ENCODE measurements at places on chromosomes 3 and 15. TPM values are rescaled to one million over a fixed set of nuclear protein-coding genes. Genes with fewer than 3 reads are reported as not detected.

GRCh38 chr3:89098964-89099585, 8.3 kb upstream of the EPHA3 start:
- no peak overlapping the region for H3K27ac ChIP-seq
- DNase-seq = peak; percentile 32
- H3K36me3 ChIP-seq = no peaks in the 10 kb centered on the region
- H3K27me3 ChIP-seq = no peaks in the 10 kb centered on the region
- no peaks in the 10 kb centered on the region for H3K4me1 ChIP-seq
- H3K4me3 ChIP-seq = no peak overlapping the region

DNA sequence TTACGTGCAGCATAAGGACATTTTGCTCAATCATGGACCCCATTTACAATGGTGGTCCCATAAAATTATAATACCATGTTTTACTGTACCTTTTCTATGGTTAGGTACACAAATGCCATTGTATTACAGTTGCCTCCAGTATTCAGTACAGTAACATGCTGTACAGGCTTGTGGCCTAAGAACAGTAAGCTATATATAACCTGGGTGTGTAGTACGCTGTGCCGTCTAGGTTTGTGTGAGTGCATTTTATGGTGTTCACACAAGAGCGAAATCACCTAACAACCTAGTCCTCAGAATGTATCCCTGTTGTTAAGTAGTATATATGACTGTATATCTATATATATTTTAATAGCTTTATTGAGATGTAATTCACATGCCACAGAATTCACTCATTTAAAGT, 12.5 kb downstream of the ASB7 start:
- DNase-seq = no peak
- no peak overlapping the region for H3K4me3 ChIP-seq
- H3K27ac ChIP-seq = no peak overlapping the region
- H3K4me1 ChIP-seq = no peaks in the 10 kb centered on the region
- H3K27me3 ChIP-seq = no peaks in the 10 kb centered on the region
- H3K36me3 ChIP-seq = peaks cover 46% of the 10 kb centered on the region

GRCh38 chr3:140447136-140447535, 230.7 kb upstream of the TRIM42 start:
- no peaks in the 10 kb centered on the region for H3K4me1 ChIP-seq
- no peak overlapping the region for H3K4me3 ChIP-seq
- no peaks in the 10 kb centered on the region for H3K27me3 ChIP-seq
- no peaks in the 10 kb centered on the region for H3K36me3 ChIP-seq
- no peak overlapping the region for H3K27ac ChIP-seq

- H3K4me3 ChIP-seq = no peak overlapping the region
- DNase-seq = no peak
- no peak overlapping the region for H3K27ac ChIP-seq
- no peaks in the 10 kb centered on the region for H3K36me3 ChIP-seq
- H3K27me3 ChIP-seq = peaks cover 2% of the 10 kb centered on the region
Observed at GRCh38 chr3:155286736-155287135, 6.7 kb downstream of the STRIT1 start.

DNA sequence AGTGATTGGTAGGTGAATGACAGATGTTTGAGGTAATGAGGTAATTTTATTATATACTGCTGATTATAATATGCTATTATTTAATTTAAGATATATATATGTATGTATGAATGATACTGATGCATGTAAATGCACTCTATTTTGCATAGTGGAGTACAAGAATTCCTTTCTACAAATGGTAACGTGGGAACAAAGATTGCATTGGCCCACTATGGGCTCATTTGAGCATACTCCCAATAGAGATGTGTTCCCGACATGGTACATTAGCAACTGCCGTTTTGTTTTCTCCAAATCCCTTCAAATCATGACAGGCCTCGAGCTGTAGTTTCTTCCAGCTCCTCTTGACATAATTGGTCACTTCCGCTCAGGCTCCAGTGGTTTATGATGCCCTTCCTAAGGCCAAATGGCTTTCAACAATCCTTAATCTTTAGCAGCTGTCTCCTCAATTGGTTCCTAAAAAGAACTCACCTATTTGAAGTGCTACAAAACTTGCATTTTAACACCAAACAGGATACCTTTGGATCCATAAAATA, 266.1 kb downstream of the ADAMTSL3 start:
- H3K27me3 ChIP-seq = no peaks in the 10 kb centered on the region
- no peak overlapping the region for H3K27ac ChIP-seq
- H3K4me1 ChIP-seq = peaks cover 14% of the 10 kb centered on the region
- no peak for DNase-seq
- no peaks in the 10 kb centered on the region for H3K36me3 ChIP-seq

- H3K36me3 ChIP-seq = no peaks in the 10 kb centered on the region
- H3K27me3 ChIP-seq = peaks cover 8% of the 10 kb centered on the region
- no peak overlapping the region for H3K27ac ChIP-seq
- DNase-seq = peak; percentile 77
- H3K4me1 ChIP-seq = peaks cover 2% of the 10 kb centered on the region
- no peak overlapping the region for H3K4me3 ChIP-seq
Observed at GRCh38 chr3:184289426-184289938, 9.6 kb upstream of the PSMD2 start.

GRCh38 chr15:39265261-39265660, 315.6 kb upstream of the THBS1 start:
- no peaks in the 10 kb centered on the region for H3K36me3 ChIP-seq
- H3K4me3 ChIP-seq = no peak overlapping the region
- H3K27ac ChIP-seq = no peak overlapping the region
- peaks cover 13% of the 10 kb centered on the region for H3K4me1 ChIP-seq
- DNase-seq = no peak
- peaks cover 14% of the 10 kb centered on the region for H3K27me3 ChIP-seq

DNA sequence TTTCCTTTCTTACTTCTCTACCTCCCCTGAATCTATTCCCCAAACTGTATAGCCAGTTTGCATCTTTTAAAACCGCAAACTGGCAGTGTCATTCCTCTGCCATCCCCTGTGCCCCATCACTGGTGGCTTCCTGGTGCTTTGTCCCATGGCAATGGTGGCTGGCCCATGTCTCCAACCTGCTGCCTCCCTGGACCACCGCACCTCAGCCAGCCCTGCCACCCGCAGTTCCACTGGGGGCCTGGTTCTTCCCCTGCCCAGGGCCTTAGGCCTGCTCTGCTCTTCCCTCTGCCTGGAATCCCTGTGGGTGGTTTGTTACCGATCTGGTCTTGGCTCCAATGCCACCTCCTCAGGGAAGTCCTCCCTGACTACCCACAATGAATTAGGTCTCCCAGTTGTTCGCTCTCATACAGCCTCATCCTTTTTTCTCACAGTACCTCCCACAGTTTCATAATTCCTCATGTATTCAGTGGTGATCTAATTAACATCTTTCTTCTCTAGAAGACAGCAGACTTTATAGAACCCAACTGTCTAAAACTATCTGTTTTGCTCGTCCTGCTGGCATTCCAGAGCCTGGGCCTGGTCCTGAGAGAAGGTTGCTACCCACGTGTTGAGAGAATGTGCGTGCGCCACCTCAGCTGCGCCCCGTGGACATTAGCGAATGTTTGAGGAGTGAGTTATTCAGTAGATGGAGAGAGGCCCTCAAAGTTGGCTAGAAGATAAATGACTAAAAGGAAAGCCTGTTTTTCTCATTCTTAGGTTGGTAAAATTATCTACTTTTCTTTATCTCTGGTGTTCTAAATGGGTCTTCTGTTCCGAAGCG, 130.1 kb downstream of the DNAJB8 start:
- no peak overlapping the region for H3K4me3 ChIP-seq
- peaks cover 3% of the 10 kb centered on the region for H3K4me1 ChIP-seq
- H3K27ac ChIP-seq = no peak overlapping the region

GRCh38 chr15:84400017-84400740, 164.6 kb downstream of the GOLGA6L4 start:
- no peaks in the 10 kb centered on the region for H3K36me3 ChIP-seq
- H3K27me3 ChIP-seq = no peaks in the 10 kb centered on the region
- H3K27ac ChIP-seq = no peak overlapping the region
- H3K4me1 ChIP-seq = no peaks in the 10 kb centered on the region
- no peak for DNase-seq

GRCh38 chr3:111797171-111797615, 61.9 kb upstream of the PHLDB2 start:
- no peak overlapping the region for H3K4me3 ChIP-seq
- H3K4me1 ChIP-seq = no peaks in the 10 kb centered on the region
- H3K27ac ChIP-seq = no peak overlapping the region
- H3K36me3 ChIP-seq = no peaks in the 10 kb centered on the region
- DNase-seq = no peak

- peaks cover 83% of the 10 kb centered on the region for H3K36me3 ChIP-seq
- H3K4me1 ChIP-seq = peaks cover 57% of the 10 kb centered on the region
- DNase-seq = no peak
- H3K27me3 ChIP-seq = no peaks in the 10 kb centered on the region
- H3K27ac ChIP-seq = no peak overlapping the region
Observed at GRCh38 chr3:152365126-152365525, 96.4 kb downstream of the MBNL1 start.

GRCh38 chr3:66404903-66405700, 95.7 kb downstream of the LRIG1 start:
- peaks cover 1% of the 10 kb centered on the region for H3K36me3 ChIP-seq
- no peaks in the 10 kb centered on the region for H3K27me3 ChIP-seq
- no peaks in the 10 kb centered on the region for H3K4me1 ChIP-seq
- H3K4me3 ChIP-seq = no peak overlapping the region
- DNase-seq = no peak

GRCh38 chr15:89361451-89362202, 27.0 kb upstream of the POLG start:
- no peaks in the 10 kb centered on the region for H3K36me3 ChIP-seq
- no peak overlapping the region for H3K4me3 ChIP-seq
- H3K27me3 ChIP-seq = peaks cover 83% of the 10 kb centered on the region
- H3K4me1 ChIP-seq = peaks cover 12% of the 10 kb centered on the region
- no peak overlapping the region for H3K27ac ChIP-seq
- DNase-seq = peak; percentile 70

GRCh38 chr3:56694867-56695683, 12.0 kb upstream of the TASOR start:
- H3K4me3 ChIP-seq = peak overlapping the region; percentile 5
- peaks cover 6% of the 10 kb centered on the region for H3K36me3 ChIP-seq
- DNase-seq = peak; percentile 20
- no peaks in the 10 kb centered on the region for H3K27me3 ChIP-seq
- H3K27ac ChIP-seq = peak overlapping the region; percentile 65

DNA sequence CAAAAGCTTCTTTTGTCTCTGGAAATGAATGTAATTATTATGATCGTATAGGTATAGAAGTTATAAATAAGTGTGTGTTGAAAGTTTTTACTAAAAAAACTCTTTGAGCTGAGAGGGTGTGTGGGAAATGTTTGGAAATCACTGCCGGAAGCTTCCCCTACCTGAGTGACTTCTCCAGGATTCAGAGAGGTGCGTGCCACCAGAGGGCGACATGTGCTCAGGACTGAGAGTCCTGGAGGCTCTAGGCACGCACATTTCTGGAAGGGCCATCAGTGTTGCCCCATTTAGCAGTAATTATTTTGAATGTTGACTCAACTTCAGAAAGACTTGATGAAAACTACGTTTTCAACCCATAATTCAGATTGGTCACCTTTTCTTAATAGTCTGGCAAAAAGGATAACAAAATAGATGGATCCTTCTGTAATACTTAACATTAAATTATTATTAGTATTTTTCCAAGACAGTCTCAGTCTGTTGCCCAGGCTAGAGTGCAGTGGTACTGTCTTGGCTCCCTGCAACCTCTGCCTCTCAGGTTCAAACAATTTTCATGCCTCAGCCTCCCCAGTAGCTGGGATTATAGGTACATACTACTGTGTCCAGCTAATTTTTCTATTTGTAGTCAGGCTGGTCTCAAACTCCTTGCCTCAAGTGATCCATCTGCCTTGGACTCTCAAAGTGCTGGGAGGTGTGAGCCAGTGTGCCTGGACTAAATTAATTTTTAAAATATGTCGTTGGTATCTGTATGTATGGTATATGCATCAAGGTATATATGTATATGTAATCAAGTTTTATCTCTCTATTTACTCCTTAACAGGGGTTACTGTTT, 34.5 kb downstream of the GPR171 start:
- no peak overlapping the region for H3K4me3 ChIP-seq
- H3K27me3 ChIP-seq = no peaks in the 10 kb centered on the region
- DNase-seq = peak; percentile 89
- H3K36me3 ChIP-seq = peaks cover 3% of the 10 kb centered on the region
- H3K27ac ChIP-seq = no peak overlapping the region

DNA sequence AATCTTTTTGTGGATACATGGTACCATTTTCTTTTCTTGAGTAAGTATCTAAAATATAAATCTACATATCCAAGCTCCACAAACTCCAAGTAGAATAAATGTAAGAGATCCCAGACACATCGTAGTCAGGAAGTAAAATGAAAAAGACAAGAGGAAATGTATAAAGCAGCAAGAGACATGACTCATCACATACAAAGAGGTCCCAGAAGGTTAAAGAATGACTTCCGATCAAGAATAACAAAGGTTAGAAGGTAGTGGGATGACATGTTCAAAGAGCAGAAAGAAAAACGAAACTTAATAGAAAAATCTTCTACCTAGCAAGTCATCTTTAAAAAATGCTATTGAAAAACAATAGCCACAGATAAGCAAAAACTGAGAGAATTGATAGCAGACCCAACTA, 705.8 kb downstream of the NR2F2 start:
- H3K4me3 ChIP-seq = no peak overlapping the region
- no peaks in the 10 kb centered on the region for H3K36me3 ChIP-seq
- DNase-seq = no peak
- no peaks in the 10 kb centered on the region for H3K4me1 ChIP-seq
- no peaks in the 10 kb centered on the region for H3K27me3 ChIP-seq

GRCh38 chr3:193788189-193788991, 195.4 kb downstream of the OPA1 start:
- no peaks in the 10 kb centered on the region for H3K4me1 ChIP-seq
- H3K27ac ChIP-seq = no peak overlapping the region
- peaks cover 34% of the 10 kb centered on the region for H3K27me3 ChIP-seq
- no peak overlapping the region for H3K4me3 ChIP-seq
- no peaks in the 10 kb centered on the region for H3K36me3 ChIP-seq
- peak; percentile 28 for DNase-seq

DNA sequence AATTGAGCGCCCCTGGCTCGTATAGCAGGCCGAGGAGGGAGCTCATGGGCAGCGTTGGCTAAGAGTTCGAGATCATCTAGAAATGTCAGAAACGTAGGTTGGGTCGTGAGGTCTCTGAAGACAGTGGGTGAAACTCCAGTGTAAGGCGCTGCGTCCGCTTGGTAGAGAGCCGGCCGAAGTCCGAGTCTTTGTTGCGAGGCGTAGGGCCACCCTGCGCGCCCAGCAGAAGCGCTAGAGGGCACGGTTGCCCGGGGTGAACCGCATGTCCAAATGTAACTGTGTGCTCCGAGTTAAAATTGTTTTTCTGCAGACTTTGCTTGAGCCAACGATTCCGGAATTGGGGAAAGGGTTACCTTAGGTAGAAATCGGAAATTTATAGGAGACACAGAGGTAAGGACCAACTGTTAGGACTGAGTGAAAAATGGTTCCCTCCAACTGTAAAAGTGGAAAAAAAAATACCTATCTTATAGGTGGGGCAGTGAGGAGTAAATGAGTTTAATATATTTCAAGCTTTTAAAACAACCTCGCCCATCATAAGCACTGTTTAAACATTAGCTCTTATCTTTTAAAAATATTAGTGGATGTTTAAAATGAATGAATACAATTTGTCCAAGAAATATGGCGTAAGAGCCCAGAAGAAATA, 993 bp upstream of the SIAH2 start:
- H3K27ac ChIP-seq = peak overlapping the region; percentile 100
- peaks cover 20% of the 10 kb centered on the region for H3K36me3 ChIP-seq
- H3K4me3 ChIP-seq = peak overlapping the region; percentile 92
- DNase-seq = peak; percentile 62
- H3K4me1 ChIP-seq = peaks cover 43% of the 10 kb centered on the region

- no peak for DNase-seq
- H3K27me3 ChIP-seq = peaks cover 3% of the 10 kb centered on the region
- H3K4me3 ChIP-seq = no peak overlapping the region
- H3K36me3 ChIP-seq = no peaks in the 10 kb centered on the region
- H3K27ac ChIP-seq = no peak overlapping the region
Observed at GRCh38 chr3:19029837-19030521, 118.3 kb upstream of the KCNH8 start.

Gene PXYLP1
- total RNA-seq = 16.5 TPM

Gene SKOR1
- 0.32 TPM for total RNA-seq

Gene EXOSC7
- total RNA-seq = 49.5 TPM

Gene ADAMTS9
- not detected for total RNA-seq

Gene SLCO2A1
- not detected for total RNA-seq

Gene THAP10
- total RNA-seq = not detected

Data from activated CD8-positive, alpha-beta T cell treated with anti-CD3 and anti-CD28 coated beads, Interleukin-2, amount 10 ng/mL, durations not matched to agents 7 days and 5 days (primary cell).